Foreskin fibroblast (primary cell): ENCODE measurements at places on chromosomes 1 and 21.
A peak's percentile ranks its signal among the peaks of the same experiment; 100 is the strongest.

DNA sequence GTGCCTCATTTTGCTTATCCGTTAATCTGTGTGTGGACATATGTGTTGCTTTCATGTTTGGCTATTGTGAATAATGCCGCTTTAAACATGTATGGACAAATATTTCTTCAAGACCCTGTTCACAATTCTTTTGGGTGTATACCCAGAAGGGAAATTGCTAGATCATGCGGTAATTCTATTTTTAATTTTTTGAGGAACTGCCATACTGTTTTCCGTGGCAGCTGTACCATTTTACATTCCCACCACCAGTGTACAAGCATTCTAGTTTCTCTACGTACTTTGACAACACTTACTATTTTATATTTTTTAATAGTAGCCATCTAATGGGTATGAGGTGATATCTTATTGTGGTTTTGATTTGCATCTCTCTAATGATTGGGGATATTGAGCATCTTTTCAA, 7.1 kb upstream of the NID1 start:
- DNase-seq: no peak

DNA sequence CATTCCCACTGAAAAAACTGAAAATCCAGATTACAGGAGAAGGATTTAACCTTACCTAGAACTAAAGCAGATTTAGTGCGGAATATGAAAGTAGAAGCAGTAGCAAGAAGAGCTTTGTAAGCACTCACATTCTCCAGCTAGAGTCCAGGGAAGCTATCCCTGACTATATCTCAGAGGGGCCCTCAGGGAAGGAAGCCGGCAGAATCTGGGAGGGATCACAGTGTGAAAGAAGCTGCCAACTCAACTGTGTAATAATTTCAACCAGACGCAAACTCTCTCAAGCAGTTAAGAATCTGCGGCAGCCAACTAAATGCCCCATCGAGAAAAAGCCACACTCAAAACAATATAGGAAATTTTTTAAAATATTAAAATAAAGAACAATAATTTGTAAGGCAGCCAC, 163.8 kb downstream of the EIF4G3 start:
- peak; percentile 70 for DNase-seq

- no peak for DNase-seq
These were observed 1.5 kb downstream of the IL22RA1 start for GRCh38 chr1:24141311-24141997.

GRCh38 chr1:247562198-247562597, 13.3 kb downstream of the GCSAML start:
- DNase-seq: no peak

GRCh38 chr1:173415490-173415889, 61.6 kb upstream of the PRDX6 start:
- DNase-seq: no peak

DNA sequence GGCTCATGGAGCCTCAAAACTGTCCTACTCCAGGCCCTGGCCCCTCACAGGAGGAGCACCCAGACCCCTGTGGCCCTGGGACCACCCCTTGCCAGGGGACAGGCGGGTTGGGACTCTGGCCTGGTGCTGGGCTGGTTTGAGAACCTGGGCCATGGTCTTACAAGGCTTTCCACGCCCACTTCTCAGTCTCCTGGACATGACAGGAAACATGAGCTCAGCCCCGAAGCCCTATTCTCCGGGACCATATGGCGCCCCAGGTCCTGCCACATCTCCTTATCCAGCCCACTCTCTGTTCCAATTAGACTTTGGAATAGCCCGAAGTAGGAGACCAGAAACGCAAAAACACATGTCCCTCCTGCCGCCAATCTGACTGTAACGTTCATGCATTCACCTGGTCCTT, 47.9 kb downstream of the KCNAB2 start:
- DNase-seq: no peak

DNA sequence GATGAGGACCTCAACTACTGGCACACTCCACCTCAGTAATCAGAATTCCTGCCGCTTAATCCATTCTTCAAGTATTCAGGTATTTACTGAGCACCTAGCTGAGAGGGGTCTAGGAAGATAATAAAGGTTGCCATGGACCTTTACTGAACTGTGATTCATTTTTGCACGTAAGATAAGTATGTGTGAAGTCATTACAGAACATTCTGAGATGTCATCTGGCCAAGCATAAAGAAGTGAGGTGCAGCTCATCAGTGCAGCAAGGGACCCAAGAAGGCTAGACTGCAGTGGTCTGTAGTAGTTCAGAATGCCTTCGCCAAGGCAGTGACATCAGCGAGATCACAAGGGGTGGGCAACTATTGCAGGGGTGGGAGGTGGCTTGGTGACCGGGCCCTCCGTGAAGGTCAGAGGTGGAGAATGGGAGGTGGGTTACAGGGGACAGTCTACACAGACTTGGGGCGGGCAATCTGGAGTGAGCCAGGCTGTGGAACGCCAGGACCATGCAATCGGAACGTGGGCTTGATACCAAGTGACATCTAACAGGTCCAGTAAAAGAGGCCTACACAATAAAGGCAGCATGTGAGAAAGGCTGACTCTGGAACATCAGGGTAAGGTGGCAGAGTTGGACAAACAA, 107.4 kb downstream of the SLC45A1 start:
- DNase-seq: no peak

GRCh38 chr21:45949928-45950739, 31.4 kb upstream of the COL6A1 start:
- DNase-seq: no peak

DNA sequence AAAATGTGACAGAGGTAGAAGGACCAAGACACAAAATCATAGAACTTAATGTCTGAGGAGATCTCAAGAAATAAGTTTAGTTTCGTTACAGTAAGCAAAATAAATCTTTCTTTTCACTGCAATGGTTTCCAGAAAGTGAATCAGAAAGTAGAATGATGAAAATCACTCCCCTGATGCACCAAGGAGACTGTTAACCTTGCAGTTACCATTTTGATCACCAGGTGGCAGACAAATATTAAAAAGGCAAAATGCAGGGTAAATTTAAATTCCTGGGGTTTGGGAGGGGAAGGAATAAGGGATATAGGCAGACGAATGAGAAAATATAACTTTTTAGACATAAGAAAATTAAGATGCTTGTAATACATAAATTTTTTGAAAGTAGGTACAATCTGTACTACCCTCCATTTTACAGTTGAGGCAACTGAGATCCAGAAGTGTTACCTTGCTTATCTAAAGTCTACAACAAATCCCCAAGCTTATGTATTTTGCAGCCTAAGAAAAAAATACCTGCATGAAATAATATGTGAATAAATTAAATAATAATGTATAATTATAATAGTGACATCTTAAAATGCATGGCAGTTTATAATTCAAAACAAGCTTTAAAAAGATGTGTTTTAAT, 253.2 kb downstream of the CRB1 start:
- DNase-seq: peak; percentile 59
